Activated CD4-positive, CD25-positive, alpha-beta regulatory T cell treated with anti-CD3 and anti-CD28 coated beads, Interleukin-2, amount 50 U/mL, for 16 hours (primary cell): ENCODE measurements at places on chromosomes 6 and 20.

DNA sequence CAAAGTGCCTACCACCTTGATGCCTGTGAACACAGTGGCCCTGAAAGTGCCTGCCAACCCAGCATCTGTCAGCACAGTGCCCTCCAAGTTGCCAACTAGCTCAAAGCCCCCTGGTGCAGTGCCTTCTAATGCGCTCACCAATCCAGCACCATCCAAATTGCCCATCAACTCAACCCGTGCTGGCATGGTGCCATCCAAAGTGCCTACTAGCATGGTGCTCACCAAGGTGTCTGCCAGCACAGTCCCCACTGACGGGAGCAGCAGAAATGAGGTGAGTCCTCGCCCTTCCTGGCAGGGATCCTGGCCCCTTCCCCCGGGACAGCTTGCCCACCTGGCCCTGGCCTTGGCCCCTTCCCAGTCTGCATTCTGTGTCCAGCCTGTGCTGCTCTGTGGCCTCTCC lies 17.9 kb downstream of the MAVS start:
- no peak for DNase-seq

GRCh38 chr20:62019881-62020492 lies 45.7 kb downstream of the TAF4 start:
- DNase-seq: no peak

DNA sequence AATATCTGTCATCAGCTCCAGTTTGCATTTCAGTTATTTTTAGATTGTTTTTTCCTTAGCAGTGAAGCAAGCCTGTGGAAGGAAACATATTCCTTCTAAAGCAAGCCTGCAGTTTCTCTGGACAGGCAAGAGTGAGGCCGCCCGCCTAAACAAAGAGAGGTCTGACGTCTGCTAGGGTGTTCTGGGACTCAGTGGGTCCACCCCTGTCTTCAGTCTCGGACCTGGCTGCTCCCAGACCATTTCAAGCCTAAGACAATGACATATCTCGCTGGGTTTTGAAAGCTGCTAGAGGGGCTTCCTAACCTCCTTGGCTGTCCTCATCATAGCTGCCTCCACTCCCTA lies 36.8 kb upstream of the RNF24 start:
- DNase-seq: no peak

GRCh38 chr6:124684621-124685020 lies 277.6 kb upstream of the RNF217 start:
- DNase-seq: no peak

- DNase-seq: peak; percentile 58
Observed at GRCh38 chr6:134178161-134179044, 126.0 kb upstream of the SLC2A12 start.

DNA sequence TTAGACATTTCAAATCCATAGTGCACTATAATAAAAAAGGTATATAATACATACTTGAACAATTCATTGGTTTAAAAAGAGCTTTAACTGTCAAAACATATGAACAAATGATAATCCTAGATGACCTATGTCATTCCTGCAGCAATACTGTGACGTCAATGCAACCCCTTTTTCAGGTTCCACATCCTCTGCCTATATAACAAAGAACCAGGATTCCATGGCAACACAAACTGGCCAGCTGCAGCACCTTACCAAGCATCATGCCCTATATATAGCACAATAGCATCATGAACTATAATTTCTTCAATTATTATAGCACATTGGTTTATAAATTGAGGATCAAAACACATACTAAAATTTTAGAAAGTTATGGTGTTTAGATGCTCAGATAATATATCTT lies 578 bp upstream of the PTCHD4 start:
- no peak for DNase-seq

DNA sequence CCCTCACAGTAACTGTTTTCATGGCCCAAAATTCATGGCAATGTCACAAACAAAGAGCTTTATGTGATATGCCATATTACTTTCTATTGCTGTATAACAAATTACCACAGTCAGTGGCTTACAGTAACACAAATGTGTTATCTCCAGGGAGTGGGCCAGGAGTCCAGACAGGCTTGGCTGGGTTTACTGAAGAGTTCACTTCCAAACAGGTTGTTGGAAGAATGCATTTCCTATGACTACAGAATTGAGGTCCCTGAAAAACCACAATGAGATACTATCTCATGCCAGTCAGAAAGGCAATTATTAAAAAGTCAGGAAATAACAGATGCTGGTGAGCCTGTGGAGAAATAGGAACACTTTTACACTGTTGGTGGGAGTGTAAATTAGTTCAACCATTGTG lies 431.9 kb downstream of the PKHD1 start:
- DNase-seq: no peak

GRCh38 chr20:8370774-8371173 lies 238.7 kb downstream of the PLCB1 start:
- no peak for DNase-seq

GRCh38 chr20:22572491-22572890 lies 11.9 kb downstream of the FOXA2 start:
- DNase-seq: no peak

DNA sequence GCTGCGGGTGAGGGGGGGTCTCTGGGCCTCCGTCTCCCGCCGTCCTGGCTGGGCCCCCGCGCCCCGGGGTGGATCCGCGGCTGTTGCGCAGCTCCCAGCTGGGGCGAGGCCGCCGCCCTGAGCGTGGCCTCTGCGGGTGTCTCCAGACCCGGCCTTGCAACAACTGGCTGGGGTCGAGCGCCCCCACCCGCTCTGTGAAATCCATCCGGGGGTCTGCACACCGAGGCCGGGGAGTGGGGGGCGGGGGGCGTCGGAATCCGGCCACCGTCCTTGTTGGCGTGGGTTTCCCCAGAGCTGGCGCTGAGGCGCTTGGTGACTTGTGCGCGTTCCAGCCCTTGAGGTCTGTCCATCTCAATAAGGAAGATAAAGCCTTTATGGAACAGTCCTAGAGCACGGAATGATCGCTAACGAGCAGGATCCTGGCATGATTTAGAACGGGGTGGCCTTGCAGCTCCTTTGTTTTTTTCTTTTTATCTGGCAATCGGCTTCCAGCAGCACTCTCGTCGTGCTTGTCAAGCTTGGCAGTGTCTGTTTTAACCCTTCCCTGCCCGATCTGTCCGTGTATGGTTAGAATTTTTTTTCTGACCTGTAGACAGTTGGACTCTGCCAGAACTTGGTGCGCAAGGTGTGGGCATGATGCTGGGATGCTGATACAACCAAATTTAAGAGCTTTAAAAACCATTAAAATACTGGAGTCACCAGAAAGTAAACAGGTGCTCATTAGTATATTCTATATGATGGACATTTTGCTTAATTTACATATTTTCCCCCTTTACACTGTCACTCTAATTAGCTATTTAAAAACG lies 675 bp downstream of the DSTN start:
- no peak for DNase-seq

DNA sequence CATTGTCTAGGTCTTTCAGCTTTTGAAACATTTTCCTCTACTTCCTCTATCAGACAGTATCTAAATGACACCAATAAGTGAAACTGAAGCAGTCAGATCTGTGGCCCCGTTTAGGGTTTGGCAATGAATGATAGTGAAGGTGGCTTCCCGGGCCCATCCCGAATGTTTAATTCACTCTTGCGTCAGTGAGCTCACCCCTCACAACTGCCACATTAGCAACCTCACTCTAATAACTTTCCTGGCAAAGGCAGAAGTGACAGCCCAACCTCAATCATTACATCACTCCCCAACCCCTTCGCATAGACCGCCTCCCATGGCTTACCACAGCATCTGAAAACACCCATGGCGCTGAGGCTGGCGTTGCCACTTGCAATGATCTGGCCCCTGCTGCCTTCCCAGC lies 92.4 kb upstream of the CD83 start:
- DNase-seq: no peak

DNA sequence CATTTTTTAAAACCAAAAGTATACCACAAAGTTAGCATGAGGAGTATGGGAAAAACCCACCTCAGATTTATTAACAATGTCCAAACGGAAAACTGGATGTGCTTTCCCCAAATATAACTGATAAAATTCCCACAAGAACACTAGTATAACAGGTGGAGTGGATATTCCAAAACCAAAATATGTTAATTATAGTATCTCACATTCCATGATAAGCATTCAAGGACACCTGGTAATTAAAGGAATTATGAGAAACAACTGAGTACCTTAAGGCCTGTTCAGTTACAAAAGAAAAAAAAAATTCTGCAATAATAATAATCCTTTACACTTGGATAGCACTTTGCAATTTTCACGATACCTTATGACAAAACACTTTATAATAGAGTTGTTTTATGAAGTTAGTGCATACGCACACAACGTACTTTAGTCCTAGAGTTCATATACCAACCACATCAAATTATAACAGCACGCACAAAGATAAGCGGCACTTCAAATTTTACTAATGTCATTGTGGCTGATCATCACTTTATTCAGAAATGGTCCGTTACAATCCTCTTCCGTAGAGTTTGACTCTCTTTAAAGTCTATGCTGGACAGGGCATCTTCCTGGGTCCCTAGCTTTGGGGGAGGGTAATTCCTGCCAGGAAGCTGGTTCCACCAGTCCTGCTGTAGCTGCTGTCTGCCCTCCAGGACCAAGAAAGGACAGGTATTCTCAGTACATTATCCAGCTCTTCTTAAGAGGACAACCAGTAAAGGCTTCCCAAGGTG lies 1.7 kb downstream of the CDK19 start:
- DNase-seq: no peak

DNA sequence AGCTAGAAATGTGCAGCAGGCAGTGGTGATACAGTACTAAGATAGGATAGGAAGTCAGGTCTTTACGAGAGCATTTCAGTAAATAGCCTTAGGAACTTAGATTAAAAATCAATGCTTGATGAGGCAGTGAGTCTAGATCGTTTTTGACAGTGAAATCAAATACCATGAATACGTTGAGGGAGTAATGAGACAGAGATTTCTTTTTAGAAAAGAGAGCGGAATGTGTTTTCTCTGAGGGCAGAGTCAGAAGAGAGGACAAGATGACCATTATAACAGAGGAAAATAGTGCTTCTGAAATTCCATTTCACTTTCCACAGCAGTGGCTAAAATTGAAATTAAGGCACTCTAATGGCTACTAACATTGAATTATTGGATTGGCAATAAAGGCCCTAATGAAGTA lies 339.6 kb downstream of the UTRN start:
- no peak for DNase-seq

DNA sequence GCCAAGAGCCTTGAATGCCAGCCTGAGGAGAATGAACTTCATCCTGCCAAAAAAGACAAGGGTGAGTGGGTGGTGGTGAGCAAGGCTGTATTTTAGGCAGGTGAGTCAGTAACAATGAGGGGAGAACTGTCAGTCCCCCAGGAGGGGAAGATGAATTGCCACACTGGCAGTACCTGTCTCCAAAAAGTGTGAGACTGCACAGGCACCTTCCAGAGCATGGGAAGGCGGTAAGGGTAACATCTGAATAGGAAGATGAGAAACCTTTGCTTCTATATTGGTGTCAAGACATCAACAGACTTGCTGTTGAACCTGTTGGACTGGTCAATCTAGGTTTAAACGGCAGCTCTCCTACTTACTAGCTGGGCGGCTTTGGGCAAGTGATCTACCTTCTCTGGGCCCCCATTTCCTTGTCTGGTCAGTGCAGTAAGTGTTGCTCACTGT lies 30.9 kb downstream of the STK35 start:
- DNase-seq: no peak

GRCh38 chr20:46396052-46396740 lies 10.2 kb downstream of the ELMO2 start:
- no peak for DNase-seq

DNA sequence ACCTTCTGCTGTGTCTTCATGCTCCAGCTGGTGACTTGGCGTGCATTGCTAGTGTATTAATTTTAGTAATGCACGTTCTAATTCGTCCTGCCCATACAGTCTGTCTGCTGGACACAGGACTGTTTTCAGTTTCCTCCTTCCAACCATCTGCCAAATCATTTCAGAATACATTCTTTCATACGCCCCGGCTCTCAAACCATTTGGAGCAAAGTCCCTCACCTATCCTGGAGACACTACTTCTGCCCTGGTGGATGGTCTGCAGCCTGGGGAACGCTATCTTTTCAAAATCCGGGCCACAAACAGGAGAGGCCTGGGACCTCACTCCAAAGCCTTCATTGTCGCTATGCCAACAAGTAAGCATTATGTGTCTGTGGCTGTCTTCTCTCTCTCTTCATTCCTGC lies 60.5 kb downstream of the FNDC1 start:
- no peak for DNase-seq

DNA sequence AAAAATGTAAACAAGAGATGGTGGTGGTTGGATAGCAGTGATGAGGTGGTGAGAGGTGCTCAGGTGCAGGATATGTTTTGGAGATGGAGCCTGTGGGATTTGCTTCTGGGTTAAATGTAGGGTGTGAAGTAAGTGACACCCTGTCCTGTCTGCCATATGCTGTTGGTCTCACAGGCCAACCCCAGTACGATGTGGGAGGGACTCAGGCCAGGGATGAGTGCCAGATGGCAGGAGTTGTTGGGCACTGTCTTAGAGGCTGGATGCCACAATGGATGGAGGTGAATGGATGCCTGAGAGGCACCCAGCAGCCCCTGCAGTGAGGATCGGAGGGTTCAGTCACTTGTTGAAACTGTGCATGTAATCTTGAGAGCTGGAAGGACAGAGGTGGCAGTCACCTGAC lies 259.3 kb downstream of the NRN1 start:
- no peak for DNase-seq

- no peak for DNase-seq
Observed at GRCh38 chr6:154613137-154613676, 102.7 kb upstream of the CNKSR3 start.

DNA sequence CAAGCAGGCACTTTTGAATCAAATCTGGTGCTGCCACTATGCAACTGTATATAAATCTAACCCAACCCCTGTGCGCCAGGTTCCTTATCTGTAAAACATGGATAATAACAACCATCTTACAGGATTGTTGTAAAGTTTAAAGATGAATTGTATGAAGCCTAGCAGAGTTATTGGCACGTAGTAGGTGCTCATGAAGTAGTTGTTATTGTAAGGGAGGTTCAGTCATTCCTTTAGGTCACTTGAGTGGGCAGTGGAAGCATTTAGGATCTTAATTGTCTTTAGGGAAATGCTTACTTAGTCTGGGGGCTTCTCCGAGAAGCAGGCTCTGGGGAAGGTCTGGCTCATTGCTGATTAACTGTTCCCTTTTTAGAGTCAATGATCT lies 29.8 kb upstream of the PKIG start:
- no peak for DNase-seq

DNA sequence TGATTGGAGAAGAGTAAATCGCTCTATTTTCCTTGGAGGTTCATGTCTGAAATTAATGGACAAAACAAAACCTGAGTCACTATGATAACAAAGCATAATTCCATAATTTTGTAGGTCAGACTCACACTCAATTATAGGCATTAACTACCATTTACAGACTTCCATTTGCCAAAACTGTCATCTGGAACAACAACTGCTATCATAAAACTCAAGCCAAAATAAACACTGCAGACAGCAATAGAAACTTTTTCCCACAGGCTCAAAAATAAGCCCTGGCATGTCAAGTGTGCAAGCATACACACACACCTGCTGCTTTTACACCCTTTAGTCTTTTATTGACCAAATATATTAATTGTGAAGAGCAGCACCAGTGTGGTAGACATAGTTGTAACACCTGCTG lies 7.1 kb downstream of the MRPS10 start:
- DNase-seq: no peak

GRCh38 chr6:137246791-137247202 lies 27.6 kb upstream of the IFNGR1 start:
- no peak for DNase-seq

GRCh38 chr6:12602951-12603672 lies 113.5 kb upstream of the PHACTR1 start:
- DNase-seq: no peak
